Fibroblast of gingiva (primary cell): ENCODE measurements at places on chromosomes 4 and X.
A peak's percentile ranks its signal among the peaks of the same experiment; 100 is the strongest.

- DNase-seq, result no peak
Measured at GRCh38 chr4:84001876-84002569, 466.1 kb downstream of the GPAT3 start.

- no peak for DNase-seq
Measured at GRCh38 chrX:16832301-16832700, 37.9 kb downstream of the RBBP7 start.

- DNase-seq, result no peak
Measured at GRCh38 chr4:37609626-37610025, 76.5 kb downstream of the RELL1 start.

DNA sequence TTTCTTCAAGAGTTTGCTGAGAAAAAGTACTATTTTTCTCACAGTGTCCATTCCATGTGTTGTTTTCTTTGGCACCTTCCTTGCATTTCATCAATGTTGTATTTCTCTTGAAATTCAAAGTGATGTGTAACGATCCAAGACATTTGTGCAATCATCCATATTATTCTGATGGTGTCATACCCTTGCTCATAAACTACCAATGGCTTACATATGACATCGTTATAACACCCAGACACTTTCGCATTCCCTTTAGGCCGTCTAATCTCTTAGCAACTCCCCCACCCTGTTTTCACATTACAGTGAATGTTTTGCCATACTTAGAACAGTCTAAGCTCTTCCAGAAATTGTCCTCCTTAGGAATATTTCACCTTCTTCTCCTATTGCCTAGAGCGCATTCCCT is 1779.0 kb downstream of the PCDH7 start:
- DNase-seq, result peak; percentile 89

- no peak for DNase-seq
Measured at GRCh38 chrX:78513971-78514738, 145.0 kb downstream of the RTL3 start.

GRCh38 chr4:24574236-24574635 is 10.1 kb downstream of the DHX15 start:
- no peak for DNase-seq

DNA sequence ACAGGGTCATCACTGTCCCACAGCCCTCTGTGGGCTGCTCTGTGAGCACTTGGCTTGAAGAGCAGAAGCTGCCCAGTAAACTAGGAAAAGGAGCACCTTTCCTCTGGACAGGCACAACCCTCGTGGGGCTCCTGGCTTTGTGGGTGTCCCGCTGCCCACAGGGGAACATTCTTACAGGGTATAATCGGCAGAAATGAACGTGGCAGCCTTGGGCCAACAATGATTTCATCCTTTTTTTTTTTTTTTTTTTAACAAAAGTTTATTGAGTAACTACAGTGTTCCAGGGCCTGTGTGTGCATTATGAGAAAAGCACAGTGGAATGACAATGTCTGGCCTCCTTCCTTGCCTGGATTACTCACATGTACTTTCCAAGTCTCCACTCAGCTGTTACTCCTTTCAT is 197.2 kb downstream of the PDGFC start:
- DNase-seq, result peak; percentile 88

GRCh38 chr4:110550260-110550659 is 72.6 kb downstream of the PITX2 start:
- no peak for DNase-seq

DNA sequence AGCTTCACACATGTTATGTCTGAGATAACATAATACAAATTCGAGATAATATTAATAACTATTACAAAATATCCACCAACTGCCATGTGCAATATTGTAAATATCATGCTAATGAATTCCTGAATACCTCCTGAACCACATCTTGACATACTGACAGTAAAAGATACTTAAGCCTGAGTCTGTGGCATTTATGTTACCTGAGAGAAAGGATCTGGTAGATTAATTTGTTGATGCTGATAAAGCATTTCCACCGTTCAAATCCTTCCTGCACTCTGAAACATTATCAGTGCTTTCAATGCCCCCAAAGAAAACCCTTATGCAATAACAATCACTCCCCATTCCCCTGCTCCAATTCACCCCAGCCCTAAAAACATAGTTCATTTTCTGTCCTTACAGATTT is 38.8 kb upstream of the ADGRA3 start:
- DNase-seq, result no peak

- DNase-seq, result peak; percentile 27
Measured at GRCh38 chrX:45505214-45505613, 304.5 kb upstream of the DIPK2B start.

- no peak for DNase-seq
Measured at GRCh38 chrX:17719711-17720110, 17.6 kb upstream of the SCML1 start.

DNA sequence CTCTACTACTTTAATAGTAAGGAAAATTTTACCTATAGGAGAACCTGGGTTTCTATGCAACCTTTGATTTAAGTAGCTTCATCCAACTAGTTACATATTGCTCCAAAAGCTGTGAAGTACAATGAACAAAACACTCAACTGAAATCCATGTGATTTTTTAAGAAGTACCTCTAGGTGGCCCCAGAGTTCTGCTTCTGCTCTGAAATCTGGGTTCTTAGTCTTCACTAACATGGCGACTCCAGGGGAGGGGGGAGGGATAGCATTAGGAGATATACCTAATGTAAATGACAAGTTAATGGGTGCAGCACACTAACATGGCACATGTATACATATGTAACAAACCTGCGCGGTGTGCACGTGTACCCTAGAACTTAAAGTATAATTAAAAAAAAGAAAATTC is 73.4 kb upstream of the MAGEB2 start:
- peak; percentile 16 for DNase-seq

- no peak for DNase-seq
Measured at GRCh38 chr4:159216834-159217233, 114.0 kb downstream of the RAPGEF2 start.

- no peak for DNase-seq
Measured at GRCh38 chrX:122869171-122869570, 314.9 kb upstream of the GRIA3 start.

GRCh38 chr4:8506006-8506372 is 65.4 kb downstream of the TRMT44 start:
- no peak for DNase-seq

- no peak for DNase-seq
Measured at GRCh38 chr4:159422626-159423025, 319.7 kb downstream of the RAPGEF2 start.

GRCh38 chr4:58653251-58653650 is 1543.1 kb upstream of the IGFBP7 start:
- no peak for DNase-seq

- DNase-seq, result no peak
Measured at GRCh38 chr4:7542781-7543180, 108.1 kb upstream of the PSAPL1 start.

DNA sequence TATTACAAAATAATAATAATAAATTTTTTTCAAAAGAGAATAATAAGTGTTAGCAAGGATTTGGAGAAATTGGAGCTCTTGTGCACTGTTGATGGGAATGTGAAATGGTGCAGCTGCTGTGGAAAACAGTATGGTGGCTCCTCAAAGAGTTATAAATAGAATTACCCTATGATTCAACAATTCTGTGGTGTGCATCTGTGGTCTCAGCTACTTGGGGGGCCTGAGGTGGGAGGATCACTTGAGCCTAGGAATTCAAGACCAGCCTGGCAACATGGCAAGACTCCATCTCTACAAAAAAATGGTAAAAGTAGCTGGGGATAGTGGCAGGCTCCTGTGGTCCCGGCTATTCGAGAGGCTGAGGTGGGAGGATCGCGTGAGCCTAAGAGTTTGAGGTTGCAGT is 19.6 kb downstream of the MND1 start:
- DNase-seq, result no peak

DNA sequence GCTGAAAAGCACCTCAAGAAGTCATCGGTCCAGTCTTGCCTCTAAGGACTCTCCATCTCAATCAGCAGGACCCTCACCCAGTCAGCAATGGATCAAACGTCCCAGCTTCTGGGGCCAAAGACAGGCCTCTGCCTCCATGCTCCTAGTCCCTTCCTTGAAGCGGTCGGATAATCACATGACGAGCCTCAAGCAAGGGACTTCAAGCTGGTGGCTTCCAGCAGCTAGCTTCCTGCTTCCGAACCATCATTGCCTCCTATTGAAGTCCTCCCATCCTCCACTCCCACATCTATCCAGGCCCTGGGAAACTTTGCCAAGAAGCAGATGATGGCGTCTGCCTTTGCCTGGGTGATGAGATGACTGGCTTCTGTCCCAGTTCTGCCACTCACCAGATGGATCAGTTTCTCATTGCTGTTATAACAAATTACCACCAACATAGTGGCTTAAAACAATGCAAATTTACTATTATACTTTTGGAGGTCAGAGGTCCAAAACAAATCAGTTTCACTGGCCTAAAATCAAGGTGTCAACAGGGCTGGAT is 135.2 kb upstream of the MAMLD1 start:
- no peak for DNase-seq

DNA sequence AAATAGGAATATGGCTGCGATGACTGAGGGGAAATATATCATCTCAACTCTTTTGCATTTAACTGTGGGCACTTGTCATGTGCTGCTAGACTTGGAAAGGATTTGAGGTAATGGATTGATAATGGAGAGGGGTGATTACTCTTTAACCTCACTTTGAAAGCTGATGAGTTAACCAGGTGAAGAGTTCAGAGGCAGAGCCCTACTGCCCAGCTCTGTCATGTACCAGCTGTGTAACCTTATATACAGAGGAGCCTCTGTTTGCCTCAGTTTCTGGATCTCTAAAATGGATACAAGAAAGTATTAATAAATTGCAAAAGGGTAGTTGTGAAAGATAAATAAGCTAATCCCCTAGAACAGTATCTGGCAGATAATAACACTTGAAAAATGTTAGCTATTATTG is 51.5 kb downstream of the WDR19 start:
- DNase-seq, result no peak

DNA sequence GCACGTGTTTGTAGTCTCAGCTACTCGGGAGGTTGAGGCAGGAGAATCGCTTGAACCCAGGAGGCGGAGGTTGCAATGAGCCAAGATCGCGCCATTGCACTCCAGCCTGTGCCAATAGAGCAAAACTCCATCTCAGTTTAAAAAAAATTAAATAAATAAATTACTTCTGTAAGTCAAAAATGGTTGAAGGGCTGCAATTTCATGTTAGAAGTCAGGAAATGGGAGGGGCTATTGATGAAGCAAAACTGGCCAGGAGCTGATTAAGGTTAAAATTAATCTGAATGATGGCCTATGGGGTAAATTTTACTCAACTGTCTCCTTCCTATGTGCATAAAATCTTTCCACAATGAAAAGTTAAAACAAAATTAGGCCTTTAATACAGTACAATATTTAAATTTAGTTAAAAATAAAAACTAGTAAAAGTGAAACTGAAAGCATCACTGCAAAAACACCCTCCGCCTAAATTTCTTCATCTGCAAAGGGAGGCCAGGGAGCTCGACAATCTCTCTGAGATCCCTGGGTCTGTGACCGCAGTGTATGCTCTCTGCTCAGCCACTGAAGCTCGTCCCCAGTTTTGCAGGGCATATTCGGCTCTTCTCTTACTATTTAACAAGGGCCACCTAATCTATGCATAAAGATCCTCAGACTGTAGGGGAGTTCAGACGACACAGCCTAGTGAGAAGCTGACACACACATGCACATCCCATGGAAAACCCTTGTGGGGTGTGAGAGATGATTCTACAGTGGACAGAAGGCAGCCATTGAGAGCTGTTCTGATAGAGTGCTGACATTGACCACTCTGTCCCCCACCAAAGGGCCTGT is 57.2 kb downstream of the IRF2 start:
- no peak for DNase-seq

DNA sequence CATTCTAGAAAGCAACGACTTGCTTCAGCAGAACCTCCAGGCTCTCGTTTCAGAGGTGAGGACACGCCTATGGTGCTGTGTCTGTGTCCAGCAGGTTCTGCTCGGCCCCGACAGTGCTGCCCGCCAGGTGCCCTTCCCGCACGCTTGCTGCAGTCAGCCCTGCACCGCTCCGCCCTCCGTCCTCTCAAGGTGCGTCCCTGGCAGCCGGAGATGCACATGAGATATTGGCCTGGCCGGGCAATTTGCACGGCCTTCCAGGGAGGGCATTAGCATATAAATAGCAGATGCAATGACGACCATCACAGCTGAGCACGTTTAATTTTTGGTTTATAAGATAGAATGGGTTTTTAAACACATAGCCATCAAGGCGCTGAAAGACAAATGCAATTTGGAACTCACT is 14.4 kb downstream of the UVSSA start:
- DNase-seq, result no peak

GRCh38 chr4:3307060-3307459 is 14.2 kb downstream of the RGS12 start:
- DNase-seq, result no peak

- DNase-seq, result no peak
Measured at GRCh38 chrX:112043997-112044396, 38.6 kb downstream of the TRPC5 start.

DNA sequence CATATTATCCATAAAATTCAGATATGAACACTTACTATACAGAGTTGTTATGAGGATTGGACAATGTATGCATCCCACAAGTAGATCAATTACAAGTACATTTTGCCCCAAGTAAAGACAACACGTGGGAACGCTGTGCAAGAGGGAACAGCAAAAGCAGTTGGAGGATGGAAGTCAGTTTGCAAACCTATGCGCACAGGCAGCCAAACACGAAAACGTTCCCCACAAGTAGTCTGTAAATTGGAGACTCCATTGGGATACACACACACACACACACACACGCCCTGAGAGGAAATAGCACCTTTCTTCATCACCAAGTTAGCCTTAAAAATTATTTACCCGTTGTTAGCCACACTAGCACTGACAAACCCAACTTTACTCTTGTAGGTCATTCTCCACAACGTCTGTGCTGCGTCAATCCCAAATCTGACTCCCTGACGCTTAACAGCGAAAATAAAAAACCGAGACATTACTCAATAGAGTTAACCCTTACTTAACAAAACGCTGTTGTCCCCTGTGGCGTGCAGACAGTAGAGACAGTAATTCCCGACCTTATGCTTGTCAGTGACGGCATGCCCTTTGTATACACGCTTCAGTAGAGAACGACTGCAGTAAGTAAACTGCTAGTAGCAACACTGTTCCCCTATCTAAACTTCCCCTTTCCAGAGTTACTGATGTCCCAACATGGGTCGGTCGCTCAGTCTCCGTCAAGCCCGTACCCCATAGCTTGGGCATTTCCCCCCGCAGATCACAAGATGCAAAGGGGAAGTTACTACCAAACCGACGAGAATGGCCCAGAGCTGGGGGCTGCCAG is 730 bp downstream of the MANBA start:
- DNase-seq, result peak; percentile 55

DNA sequence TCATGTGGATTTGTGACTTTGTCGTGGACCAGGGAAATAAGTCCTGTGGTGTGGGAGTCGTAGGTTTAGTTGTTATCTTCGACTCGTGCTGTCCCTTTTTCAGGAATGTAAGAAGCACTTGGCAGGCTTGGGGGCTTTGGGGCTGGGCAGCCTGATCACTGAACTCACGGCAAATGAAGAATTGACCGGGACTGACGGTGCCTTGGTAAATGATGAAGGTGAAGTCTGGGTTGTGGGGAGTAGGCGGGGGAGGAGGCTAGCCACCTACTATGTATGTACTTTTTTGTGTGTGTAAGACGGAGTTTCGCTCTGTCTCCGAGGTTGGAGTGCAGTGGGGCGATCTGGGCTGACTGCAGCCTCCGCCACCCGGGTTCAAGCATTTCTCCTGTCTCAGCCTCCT is 1.2 kb downstream of the TAF1 start:
- DNase-seq, result no peak
